ENCODE measurements at places on chromosomes 3 and 15.

DNA sequence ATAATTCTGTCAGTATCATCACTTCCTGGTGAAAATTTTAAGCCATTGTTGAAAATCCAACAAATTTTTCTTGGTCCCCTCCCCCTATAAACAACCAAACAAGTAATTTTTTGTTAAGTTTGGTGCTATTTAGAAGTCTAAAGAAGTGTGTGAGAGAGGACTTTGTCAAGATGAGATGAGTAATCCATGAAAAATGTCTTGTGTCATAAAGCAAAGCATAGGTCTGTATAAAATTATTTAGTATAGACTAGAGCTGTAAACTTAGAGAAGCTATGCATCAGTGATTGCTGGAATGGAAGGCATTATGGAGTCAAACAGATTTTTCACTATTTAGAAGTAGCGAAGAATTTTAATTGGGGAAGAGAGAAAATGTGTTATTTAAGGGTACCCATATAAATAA, 31.4 kb downstream of the MAPK6 start:
- DNase-seq = no peak

GRCh38 chr3:13303410-13303809, 116.7 kb downstream of the NUP210 start:
- DNase-seq = no peak

DNA sequence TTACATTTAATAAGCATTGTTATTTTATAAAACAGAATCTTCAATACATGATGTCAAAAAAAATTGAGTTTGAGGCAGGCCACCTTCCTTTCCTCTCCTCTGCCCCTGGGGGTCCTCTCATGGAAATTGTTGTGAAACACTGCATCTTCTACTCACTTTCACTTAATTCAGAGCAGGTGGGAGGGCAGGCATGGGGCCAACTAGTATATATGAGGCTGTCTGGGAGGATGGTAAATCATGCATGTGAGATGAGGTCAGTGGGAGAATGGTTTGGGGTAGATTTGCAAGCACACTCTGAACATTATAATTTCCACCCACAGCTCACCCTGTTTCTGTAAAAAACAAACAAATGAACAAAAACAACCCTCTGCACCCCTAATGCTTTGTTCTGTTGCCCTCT, 10.4 kb upstream of the CCDC14 start:
- no peak for DNase-seq

DNA sequence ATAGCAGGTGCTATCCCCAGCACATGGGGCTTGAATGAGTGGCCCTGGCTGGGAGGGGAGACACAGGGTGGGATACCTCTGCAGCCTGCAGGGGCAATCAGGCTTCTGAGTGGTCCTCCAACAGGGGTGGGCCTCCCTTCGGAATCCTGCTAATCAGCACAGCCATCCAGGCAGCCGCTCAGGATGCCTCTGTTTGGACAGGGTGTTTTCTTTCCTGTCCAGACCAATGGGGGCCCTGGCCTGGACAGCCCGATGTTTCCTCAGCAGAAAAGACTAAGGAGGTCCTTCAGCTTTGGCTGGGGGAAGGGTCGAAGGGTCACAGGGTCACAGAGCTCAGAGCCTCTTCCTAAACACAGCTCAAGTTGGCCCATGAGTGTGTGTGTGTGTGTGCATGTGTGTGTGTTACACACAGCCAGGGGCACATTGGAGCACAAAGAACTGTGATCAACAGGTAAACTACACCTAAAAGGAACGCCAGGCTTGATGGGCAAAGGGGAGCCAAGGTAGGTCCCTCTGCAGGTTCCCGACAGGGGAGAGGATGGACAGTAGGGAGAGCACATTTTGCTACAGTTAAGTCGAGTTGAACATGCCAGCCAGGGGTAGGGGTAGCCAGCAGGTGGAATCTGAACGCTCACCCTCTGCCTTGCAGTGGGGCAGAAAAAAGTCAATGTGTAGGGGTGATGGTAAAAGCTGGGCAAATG, 1.1 kb upstream of the HAPLN3 start:
- DNase-seq = no peak

DNA sequence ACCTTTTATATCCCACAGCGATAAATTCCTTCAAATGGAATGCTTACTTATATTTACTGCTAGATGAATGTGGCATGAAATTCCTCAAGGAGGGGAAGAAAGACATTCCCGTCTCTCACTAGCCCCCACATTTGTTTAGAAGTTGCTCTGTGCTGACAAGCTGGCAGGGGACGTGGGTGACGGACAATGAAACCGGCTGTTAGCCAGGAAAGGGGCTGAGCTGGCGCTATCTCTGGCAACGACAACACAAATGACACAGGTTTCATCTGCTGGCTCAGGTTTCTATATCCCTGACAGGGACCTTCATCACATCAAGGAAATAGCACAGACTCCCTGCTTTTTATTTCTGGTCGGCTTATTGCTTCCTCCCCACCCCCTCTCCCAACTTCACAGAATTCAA, 15.8 kb downstream of the RUVBL1 start:
- DNase-seq = no peak

DNA sequence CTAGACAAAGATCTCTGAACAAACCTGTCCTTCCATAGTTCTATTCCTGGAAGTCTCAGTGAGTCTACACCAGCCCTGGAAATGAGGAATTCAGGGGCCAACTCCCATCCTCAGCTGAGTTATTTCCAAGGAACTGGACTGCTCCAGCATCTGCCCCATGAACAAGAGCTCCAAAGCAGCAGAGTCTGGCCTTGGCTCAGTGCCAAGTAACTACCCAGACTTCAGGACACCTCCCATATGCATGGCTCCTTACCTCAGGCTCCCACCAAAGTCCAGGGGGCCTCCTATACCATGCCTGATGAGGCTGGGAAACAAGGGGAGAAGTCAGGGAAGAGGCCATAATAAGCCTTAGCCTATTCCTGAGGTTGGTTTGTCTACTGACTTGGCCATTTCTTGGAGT, 45.0 kb downstream of the FAIM start:
- no peak for DNase-seq
